ENCODE measurements at places on chromosomes 13 and 19. TPM values are rescaled to one million over a fixed set of nuclear protein-coding genes. Genes with fewer than 3 reads are reported as not detected.

The OLFM2 gene
- 0.90 TPM for polyA plus RNA-seq

The CGB1 gene
- polyA plus RNA-seq: not detected

The COL4A1 gene
- polyA plus RNA-seq: 60.2 TPM

The MEIS3 gene
- 1.4 TPM for polyA plus RNA-seq

The LILRA5 gene
- 1.2 TPM for polyA plus RNA-seq

The SLC8A2 gene
- polyA plus RNA-seq: 0.12 TPM

The TMEM147 gene
- polyA plus RNA-seq: 245 TPM

The FGF9 gene
- 0.69 TPM for polyA plus RNA-seq

The LIM2 gene
- not detected for polyA plus RNA-seq

The CPAMD8 gene
- polyA plus RNA-seq: 4.5 TPM

The GJA3 gene
- polyA plus RNA-seq: not detected

The APOC1 gene
- polyA plus RNA-seq: 4.7 TPM

The ADGRE2 gene
- 0.19 TPM for polyA plus RNA-seq

- no peaks in the 10 kb centered on the region for H3K27me3 ChIP-seq
- H3K36me3 ChIP-seq: no peaks in the 10 kb centered on the region
- H3K4me3 ChIP-seq: no peak overlapping the region
- H3K4me1 ChIP-seq: no peaks in the 10 kb centered on the region
These were observed 64.9 kb upstream of the HTR2A start for GRCh38 chr13:46961719-46962118.

DNA sequence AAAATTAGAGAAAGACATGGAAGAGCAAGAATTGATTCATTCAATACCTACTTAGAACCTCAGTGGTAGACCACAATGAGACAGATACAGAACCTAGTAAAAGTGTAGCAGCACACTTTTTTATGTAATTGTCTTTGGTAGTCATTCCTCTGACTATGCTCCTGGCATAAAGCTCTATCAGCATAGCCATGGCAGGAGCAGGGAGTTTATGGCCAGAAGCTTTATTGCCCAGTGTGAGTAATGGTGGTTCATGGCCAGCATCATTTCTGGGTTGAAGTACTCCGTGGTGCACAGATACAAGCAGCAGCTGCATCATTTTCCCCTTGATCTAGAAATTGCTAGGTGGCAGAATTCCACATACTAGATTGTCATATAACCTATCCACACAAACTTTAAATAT is 352.6 kb downstream of the TBC1D4 start:
- no peak overlapping the region for H3K27ac ChIP-seq
- no peak overlapping the region for H3K4me3 ChIP-seq
- H3K27me3 ChIP-seq: no peaks in the 10 kb centered on the region
- DNase-seq: no peak

DNA sequence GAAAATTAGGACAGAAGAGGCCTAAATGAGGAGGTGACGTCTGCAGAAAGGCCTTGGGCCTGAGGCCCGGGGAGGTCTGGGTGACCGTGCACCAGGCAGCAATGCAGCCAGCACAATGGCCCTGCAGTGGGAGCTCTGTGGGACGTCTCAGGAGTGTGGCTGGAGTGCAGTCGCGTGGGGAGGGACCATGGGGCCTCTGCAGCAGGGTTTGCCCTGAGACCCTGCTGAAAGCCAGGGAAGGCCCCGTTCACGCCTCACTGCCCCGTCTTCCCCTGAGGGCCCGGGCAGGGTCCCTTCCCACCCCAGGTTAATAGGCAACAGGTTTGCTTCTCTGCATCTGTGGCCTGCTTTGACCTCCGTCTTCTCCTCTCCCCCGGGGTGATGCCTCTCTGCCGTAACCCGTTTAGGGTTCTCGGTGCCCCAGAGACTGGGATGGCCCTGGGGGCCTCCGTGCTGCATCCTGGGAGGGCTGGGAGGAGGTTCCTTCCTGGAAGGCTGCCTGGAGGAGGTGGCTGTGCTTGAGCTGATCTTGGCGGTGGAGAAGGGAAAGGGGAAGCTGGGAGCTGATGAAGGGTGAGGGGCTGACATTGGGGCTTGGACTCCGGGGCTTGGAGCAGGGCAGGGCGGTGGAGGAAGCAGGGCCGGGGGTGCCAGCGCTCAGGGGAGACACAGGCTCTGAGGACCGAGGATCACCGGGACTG is 9.7 kb downstream of the PALM start:
- H3K27ac ChIP-seq: no peak overlapping the region
- H3K27me3 ChIP-seq: peaks cover 42% of the 10 kb centered on the region
- no peak overlapping the region for H3K4me3 ChIP-seq
- DNase-seq: no peak

GRCh38 chr13:105048677-105049076 is 1486.8 kb downstream of the EFNB2 start:
- H3K27me3 ChIP-seq: no peaks in the 10 kb centered on the region
- H3K4me3 ChIP-seq: no peak overlapping the region
- H3K4me1 ChIP-seq: no peaks in the 10 kb centered on the region
- no peak for DNase-seq
- no peaks in the 10 kb centered on the region for H3K36me3 ChIP-seq
- no peak overlapping the region for H3K27ac ChIP-seq

- H3K27ac ChIP-seq: no peak overlapping the region
- DNase-seq: no peak
- H3K4me1 ChIP-seq: no peaks in the 10 kb centered on the region
- H3K4me3 ChIP-seq: no peak overlapping the region
- H3K27me3 ChIP-seq: no peaks in the 10 kb centered on the region
- no peaks in the 10 kb centered on the region for H3K36me3 ChIP-seq
These were observed 52.2 kb downstream of the TEX26 start for GRCh38 chr13:30984620-30985019.

- H3K4me3 ChIP-seq: no peak overlapping the region
- H3K27me3 ChIP-seq: no peaks in the 10 kb centered on the region
- no peaks in the 10 kb centered on the region for H3K36me3 ChIP-seq
- no peaks in the 10 kb centered on the region for H3K4me1 ChIP-seq
- H3K27ac ChIP-seq: no peak overlapping the region
These were observed 14.5 kb downstream of the KLK4 start for GRCh38 chr19:50896591-50897190.

GRCh38 chr13:49409008-49409407 is 34.9 kb downstream of the CAB39L start:
- no peaks in the 10 kb centered on the region for H3K36me3 ChIP-seq
- no peaks in the 10 kb centered on the region for H3K4me1 ChIP-seq
- no peak for DNase-seq
- no peaks in the 10 kb centered on the region for H3K27me3 ChIP-seq
- no peak overlapping the region for H3K27ac ChIP-seq

- H3K27me3 ChIP-seq: no peaks in the 10 kb centered on the region
- peak within 1 kb of the TSS; percentile 82 for H3K4me3 ChIP-seq
- H3K27ac ChIP-seq: peak within 1 kb of the TSS; percentile 88
- no peaks in the 10 kb centered on the region for H3K36me3 ChIP-seq
- DNase-seq: no peak
These were observed at the start of gene AP2A1 for GRCh38 chr19:49766930-49767299. TSS of gene AP2A1 (plus strand) at chr19:49767001. CDS start at chr19:49767134, 133 bp downstream.

- no peak for DNase-seq
- no peaks in the 10 kb centered on the region for H3K36me3 ChIP-seq
- H3K4me1 ChIP-seq: peaks cover 14% of the 10 kb centered on the region
- no peak overlapping the region for H3K27ac ChIP-seq
These were observed 70.8 kb downstream of the SHISA2 start for GRCh38 chr13:25981060-25981459.

GRCh38 chr19:29804493-29804892 is 7.3 kb upstream of the CCNE1 start:
- DNase-seq: no peak
- no peak overlapping the region for H3K27ac ChIP-seq
- no peak overlapping the region for H3K4me3 ChIP-seq
- H3K36me3 ChIP-seq: no peaks in the 10 kb centered on the region
- no peaks in the 10 kb centered on the region for H3K27me3 ChIP-seq
- H3K4me1 ChIP-seq: no peaks in the 10 kb centered on the region

DNA sequence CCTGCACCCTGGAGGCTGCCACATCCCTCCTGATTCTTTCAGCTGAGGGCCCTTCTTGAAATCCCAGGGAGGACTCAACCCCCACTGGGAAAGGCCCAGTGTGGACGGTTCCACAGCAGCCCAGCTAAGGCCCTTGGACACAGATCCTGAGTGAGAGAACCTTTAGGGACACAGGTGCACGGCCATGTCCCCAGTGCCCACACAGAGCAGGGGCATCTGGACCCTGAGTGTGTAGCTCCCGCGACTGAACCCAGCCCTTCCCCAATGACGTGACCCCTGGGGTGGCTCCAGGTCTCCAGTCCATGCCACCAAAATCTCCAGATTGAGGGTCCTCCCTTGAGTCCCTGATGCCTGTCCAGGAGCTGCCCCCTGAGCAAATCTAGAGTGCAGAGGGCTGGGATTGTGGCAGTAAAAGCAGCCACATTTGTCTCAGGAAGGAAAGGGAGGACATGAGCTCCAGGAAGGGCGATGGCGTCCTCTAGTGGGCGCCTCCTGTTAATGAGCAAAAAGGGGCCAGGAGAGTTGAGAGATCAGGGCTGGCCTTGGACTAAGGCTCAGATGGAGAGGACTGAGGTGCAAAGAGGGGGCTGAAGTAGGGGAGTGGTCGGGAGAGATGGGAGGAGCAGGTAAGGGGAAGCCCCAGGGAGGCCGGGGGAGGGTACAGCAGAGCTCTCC is 6.9 kb upstream of the CEACAM5 start:
- no peak for DNase-seq
- H3K4me3 ChIP-seq: no peak overlapping the region
- no peaks in the 10 kb centered on the region for H3K4me1 ChIP-seq
- H3K36me3 ChIP-seq: no peaks in the 10 kb centered on the region
- no peak overlapping the region for H3K27ac ChIP-seq

DNA sequence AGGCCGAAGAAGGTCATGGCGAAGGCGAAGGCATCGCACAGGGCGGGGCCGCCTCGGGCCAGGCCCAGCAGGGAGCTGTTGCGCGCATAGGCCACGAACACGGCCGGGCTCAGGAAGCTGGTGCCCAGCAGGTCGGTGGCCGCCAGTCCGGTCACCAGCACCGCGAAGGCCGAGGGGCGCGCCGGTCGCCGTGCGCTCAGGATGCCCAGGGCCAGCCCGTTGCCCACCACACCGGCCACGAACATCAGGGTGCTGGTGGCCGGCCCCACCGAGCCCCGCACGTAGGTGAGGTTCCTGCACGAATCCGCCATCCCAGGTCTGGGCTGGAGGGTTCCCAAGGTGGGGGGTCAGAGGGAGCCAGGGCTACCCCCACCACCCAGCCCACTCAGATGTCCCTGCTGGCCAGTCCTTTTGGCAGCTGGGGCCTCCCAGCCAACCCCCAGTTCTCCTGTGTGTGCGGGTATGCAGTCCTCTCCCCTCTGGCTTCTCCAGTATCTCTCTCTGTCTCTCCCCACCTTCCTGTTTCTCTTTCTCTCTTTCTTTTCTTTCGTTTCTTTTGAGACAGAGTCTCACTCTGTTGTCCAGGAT is 880 bp downstream of the PTGIR start:
- no peaks in the 10 kb centered on the region for H3K36me3 ChIP-seq
- peaks cover 6% of the 10 kb centered on the region for H3K27me3 ChIP-seq
- no peak overlapping the region for H3K27ac ChIP-seq
- DNase-seq: no peak
- H3K4me1 ChIP-seq: peaks cover 6% of the 10 kb centered on the region

DNA sequence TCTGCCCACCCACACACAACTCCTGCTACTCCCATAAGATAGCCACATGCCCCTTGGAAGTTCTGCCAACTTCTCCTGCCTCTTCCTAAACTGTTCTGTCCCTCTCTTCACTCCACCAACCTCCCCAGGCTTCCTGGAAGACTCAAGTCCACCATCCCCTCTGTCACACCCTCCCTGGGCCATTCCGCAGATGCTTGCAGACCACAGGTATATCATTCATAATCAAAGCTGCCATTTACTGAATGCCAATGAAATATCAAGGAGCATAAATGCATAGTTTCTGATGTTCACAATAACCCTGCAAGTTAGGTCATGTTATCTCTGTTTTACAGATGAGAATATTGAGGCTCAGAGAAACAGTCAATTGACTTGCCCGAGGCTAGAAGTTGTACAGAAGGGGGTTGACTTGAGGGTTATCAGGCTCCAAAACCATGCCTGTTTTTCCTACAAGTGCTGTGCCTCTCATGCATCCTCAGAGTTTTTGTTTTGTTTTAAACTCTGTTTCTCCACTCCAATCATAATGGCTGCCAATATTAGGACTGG is 135.6 kb downstream of the SLC7A1 start:
- H3K4me1 ChIP-seq: no peaks in the 10 kb centered on the region
- DNase-seq: no peak
- H3K27ac ChIP-seq: no peak overlapping the region
- H3K36me3 ChIP-seq: no peaks in the 10 kb centered on the region

GRCh38 chr13:42865768-42866102 is 84.4 kb downstream of the FAM216B start:
- H3K36me3 ChIP-seq: no peaks in the 10 kb centered on the region
- no peak overlapping the region for H3K4me3 ChIP-seq
- H3K4me1 ChIP-seq: no peaks in the 10 kb centered on the region
- H3K27ac ChIP-seq: no peak overlapping the region
- DNase-seq: no peak

GRCh38 chr13:60933638-60934037 is 482.0 kb downstream of the PCDH20 start:
- H3K4me3 ChIP-seq: no peak overlapping the region
- no peaks in the 10 kb centered on the region for H3K36me3 ChIP-seq
- no peak for DNase-seq
- H3K4me1 ChIP-seq: no peaks in the 10 kb centered on the region
- H3K27ac ChIP-seq: no peak overlapping the region
- no peaks in the 10 kb centered on the region for H3K27me3 ChIP-seq

GRCh38 chr13:50513300-50513877 is 330.1 kb downstream of the DLEU7 start:
- peak overlapping the region; percentile 88 for H3K27ac ChIP-seq
- no peaks in the 10 kb centered on the region for H3K27me3 ChIP-seq
- no peaks in the 10 kb centered on the region for H3K36me3 ChIP-seq
- peak overlapping the region; percentile 47 for H3K4me3 ChIP-seq

- peaks cover 6% of the 10 kb centered on the region for H3K4me1 ChIP-seq
- DNase-seq: peak; percentile 80
- H3K27ac ChIP-seq: no peak overlapping the region
- no peaks in the 10 kb centered on the region for H3K36me3 ChIP-seq
- H3K27me3 ChIP-seq: no peaks in the 10 kb centered on the region
These were observed 42.0 kb upstream of the NFIC start for GRCh38 chr19:3324405-3324856.

GRCh38 chr19:20247016-20247683 is 80.1 kb downstream of the ZNF486 start:
- no peak overlapping the region for H3K27ac ChIP-seq
- no peaks in the 10 kb centered on the region for H3K36me3 ChIP-seq
- no peaks in the 10 kb centered on the region for H3K27me3 ChIP-seq
- H3K4me1 ChIP-seq: no peaks in the 10 kb centered on the region

- no peak overlapping the region for H3K27ac ChIP-seq
- DNase-seq: no peak
- H3K4me3 ChIP-seq: no peak overlapping the region
- H3K4me1 ChIP-seq: no peaks in the 10 kb centered on the region
These were observed 19.8 kb upstream of the OVOL3 start for GRCh38 chr19:36090910-36091695.

GRCh38 chr13:65932587-65933239 is 1297.4 kb downstream of the PCDH9 start:
- DNase-seq: no peak
- H3K36me3 ChIP-seq: no peaks in the 10 kb centered on the region
- H3K27me3 ChIP-seq: no peaks in the 10 kb centered on the region

Measured in psoas muscle (tissue), 8 donors.